ENCODE measurements at places on chromosomes 4 and X. TPM values are rescaled to one million over a fixed set of nuclear protein-coding genes. Genes with fewer than 3 reads are reported as not detected.

Gene ARHGAP24
- total RNA-seq = 54.8 TPM

Gene GPR34
- 58.4 TPM for total RNA-seq

Gene LUZP4
- not detected for total RNA-seq

Gene MAGEB1
- not detected for total RNA-seq

Gene MAB21L2
- total RNA-seq = not detected

Gene C4orf51
- not detected for total RNA-seq

Gene PLXNB3
- total RNA-seq = 28.2 TPM

Gene FAM184B
- total RNA-seq = not detected

Measured in subcutaneous adipose tissue (tissue), 4 donors.